Temporal lobe (tissue), 4 donors: ENCODE measurements at places on chromosomes 7 and 10. TPM values are rescaled to one million over a fixed set of nuclear protein-coding genes. Genes with fewer than 3 reads are reported as not detected.

The TAS2R4 gene
- 3.4 TPM for total RNA-seq

The PTPRN2 gene
- total RNA-seq: 47.7 TPM

The GPC2 gene
- total RNA-seq: 44.3 TPM

The PILRB gene
- total RNA-seq: 8.1 TPM

The CALML3 gene
- total RNA-seq: not detected
